NCI-H1092 treated with DMSO at 0.1 percent for 48 hours (cell line): ENCODE measurements at places on chromosomes 6 and 20.

- DNase-seq = no peak
Observed at GRCh38 chr6:156757849-156758248, 19.3 kb upstream of the ARID1B start.

DNA sequence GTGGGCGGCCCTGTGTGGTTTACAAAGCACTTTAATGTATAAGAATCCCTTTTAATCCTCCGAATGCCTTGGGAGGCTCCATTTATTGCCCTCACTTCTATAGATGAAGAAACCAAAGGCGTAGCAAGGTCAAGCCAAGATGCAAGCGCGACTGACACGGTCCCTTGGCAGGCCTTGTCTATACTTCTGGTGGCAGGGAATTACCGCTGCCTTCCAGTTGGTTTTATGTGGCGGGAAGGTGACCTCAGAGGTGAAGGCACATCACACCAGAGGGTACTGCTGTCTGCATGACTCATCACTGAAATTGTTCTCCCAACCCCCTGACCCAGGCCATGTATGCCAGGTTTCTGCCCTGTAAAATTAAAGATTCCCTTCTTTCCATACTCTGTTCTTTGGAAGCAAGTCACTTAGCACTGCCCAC, 36.1 kb upstream of the NAA20 start:
- no peak for DNase-seq

DNA sequence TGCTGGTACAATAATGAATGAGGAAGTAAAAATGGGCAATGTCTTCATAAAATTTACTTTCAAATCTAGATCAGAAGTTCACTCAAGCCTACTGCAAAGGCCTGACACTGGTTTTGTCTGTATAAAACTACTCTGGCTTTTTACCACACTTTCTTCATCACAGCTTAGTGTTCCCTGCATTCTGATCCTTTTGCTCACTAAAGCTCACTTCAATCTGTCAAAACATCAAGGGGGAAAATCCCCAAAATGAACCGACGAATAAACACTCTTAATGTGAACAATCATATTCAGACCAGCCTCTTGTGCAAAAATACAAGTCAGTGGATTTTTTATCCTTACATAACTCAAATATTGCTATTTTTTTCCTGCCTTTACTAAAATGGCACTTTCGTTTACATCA, 98.5 kb downstream of the PRDM1 start:
- no peak for DNase-seq

DNA sequence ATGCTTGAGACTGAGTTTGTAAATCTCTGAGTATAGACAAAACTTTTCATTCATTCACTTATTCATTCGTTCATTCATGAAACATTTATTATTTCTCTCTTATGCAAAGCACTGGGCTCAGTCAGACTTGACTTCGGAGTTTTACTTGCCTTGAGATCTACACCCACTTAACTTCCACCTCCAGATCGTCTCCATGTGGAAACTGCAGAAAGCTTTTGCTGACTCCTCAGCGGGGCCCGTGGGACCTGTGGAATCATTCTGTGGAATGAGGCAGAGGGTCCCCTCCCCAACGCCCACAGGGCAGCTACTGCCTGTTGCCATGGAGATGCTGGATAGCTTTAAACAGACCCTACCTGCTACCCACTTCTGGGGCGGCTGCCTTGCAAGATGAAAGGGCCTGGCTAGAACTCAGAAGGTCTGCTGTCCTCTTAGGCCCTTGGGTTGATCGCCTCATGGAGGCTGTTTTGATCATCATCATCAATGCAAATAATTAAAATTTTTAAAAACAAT, 66.4 kb upstream of the KCNG1 start:
- no peak for DNase-seq
